ENCODE measurements at places on chromosomes 1 and 21.

GRCh38 chr1:168742386-168742785 lies 13.4 kb upstream of the DPT start:
- DNase-seq: no peak

- DNase-seq: no peak
Observed at GRCh38 chr1:30755334-30755733, 2.2 kb downstream of the LAPTM5 start.

- no peak for DNase-seq
Observed at GRCh38 chr1:213720032-213720431, 267.7 kb upstream of the PROX1 start.

DNA sequence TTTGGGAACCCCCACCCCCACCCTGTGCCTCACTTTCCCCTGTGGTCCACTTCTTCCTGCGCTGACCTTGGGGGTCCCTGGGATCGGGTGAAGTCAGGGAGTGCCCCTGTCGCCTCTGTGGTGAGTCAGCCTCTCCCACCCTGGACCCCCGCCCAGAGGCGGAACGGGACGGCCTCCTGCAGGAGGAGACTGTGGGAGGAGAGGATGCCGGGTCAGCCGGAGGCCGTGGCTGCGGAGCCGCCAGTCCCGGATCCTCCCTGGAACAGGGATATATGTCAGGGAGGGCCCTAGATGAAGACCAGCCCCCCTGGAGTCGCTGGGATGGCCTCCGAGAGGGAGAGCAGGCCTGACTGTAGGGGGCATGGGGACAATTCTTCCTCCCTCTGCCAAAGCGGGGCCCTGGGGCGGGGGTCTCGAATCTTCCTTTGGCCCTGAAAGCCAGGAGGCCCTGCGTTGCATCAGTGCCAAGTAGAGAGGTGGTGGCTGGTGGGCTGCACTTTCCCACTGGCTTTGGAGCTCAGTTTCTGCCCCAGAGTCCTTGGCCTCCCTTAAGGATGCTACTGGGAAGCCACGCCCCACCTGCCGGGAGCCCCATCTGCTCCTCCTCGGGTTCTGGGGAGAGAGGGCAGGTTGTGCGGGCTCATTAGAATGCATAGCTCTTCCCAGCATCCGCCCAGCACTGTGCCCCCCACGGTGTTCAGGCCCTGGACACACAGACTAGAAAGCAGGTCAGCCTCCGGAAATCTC lies 930 bp downstream of the ARHGEF10L start:
- DNase-seq: no peak

- DNase-seq: no peak
Observed at GRCh38 chr1:33443080-33443704, 12.3 kb upstream of the PHC2 start.

DNA sequence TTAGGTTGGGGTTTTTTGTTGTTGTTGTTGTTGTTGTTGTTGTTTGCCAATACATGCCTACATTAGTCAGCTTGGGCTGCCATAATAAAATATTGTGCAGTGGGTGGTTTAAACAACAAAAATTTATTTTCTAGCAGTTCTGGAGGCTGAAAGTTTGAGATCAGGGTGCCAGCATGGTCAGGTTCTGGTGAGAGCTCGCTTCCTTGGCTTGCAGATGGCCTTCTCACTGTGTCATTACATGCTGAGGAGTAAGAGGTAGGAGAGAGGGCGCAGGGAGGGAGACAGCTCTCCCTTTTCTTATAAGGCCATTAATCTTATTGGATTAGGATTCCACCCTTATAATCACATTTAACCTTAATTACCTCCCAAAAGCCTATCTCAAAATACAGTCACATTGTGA lies 52.7 kb downstream of the DIRAS3 start:
- DNase-seq: no peak

All from activated naive CD4-positive, alpha-beta T cell treated with anti-CD3 and anti-CD28 coated beads, Interleukin-2, amount 50 U/mL, for 16 hours (primary cell).